Naive thymus-derived CD8-positive, alpha-beta T cell (primary cell): ENCODE measurements at places on chromosomes 16 and 17.

DNA sequence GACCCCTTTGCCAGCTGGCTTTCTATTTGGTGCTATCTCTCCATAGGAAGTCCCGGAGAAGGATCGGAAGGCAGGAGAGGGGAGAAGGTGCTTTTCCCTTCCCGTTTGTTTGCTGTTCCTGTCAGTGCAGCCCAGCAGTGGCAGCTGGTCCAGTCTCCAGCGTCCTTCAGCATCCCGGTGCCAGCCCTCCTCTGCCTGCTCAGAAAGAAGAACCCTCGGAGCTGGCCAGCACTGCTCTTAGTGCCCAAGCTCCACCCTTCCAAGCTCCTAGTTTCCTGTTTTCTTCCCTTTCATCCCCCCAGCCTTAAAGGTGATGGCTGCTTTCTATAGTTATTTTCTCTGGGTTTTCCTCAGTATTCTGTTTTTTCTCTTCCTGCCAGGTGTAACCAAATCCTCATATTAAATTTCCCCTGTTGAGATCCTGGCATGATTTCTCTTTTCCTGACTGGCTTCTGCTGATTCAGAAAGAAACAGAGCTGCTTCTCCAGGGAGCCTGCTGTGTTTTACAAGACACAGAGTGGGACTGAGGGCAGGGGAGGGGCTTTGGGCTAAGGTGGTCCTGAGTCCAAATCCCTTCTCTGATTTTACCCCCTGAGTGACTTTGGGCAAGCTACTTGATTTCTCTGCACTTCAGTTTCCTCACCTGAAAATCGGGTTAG lies 186.8 kb downstream of the COPRS start:
- no peak for DNase-seq
- H3K27me3 ChIP-seq = peaks cover 40% of the 10 kb centered on the region
- H3K4me1 ChIP-seq = no peaks in the 10 kb centered on the region

GRCh38 chr16:5005916-5006315 lies 27.8 kb downstream of the NAGPA start:
- no peak overlapping the region for H3K4me3 ChIP-seq
- H3K4me1 ChIP-seq = no peaks in the 10 kb centered on the region

GRCh38 chr16:81796583-81797346 lies 17.7 kb downstream of the PLCG2 start:
- DNase-seq = no peak
- peaks cover 13% of the 10 kb centered on the region for H3K4me1 ChIP-seq
- H3K27me3 ChIP-seq = no peaks in the 10 kb centered on the region
- H3K36me3 ChIP-seq = no peaks in the 10 kb centered on the region

DNA sequence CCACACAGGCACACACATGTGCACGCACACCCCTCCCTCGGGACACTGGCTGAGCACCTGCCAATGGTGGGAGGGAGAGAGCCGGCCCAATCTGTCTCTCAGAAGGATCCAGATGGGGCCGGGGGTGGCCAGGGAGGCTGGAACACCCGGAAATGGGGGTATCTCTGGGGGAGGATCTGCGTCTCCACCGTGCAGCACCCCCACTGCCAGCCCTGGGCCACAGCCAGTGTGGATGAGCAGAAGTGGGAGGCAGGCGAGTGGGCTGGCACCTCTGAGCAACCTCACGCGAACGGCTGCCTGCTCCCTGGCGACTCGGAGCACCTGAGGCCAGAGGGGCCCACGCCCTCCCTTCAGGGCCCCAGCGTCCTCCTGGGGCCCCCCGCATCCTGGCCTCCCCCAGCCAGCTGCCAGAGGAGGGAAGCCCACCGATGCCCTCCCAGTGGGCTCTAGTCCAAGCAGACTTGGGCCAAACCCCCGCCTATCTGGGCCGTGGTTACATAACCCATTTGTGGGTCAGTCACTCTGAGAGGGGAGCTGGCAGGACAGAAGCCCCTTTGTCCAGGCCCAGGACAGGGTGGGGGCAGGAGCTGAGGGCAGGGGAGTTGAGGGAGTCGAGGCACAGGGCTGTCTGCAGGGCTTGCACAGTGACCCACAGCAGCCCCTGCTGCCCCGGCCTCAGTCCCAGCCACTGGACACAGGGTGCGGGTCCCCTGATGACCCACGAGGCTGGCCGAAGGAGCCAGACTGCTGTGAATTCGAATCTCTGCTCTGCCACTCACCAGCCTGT lies 5.6 kb downstream of the CASKIN1 start:
- H3K27me3 ChIP-seq = peaks cover 4% of the 10 kb centered on the region
- no peaks in the 10 kb centered on the region for H3K36me3 ChIP-seq
- no peak overlapping the region for H3K4me3 ChIP-seq
- no peak for DNase-seq
- peaks cover 5% of the 10 kb centered on the region for H3K4me1 ChIP-seq

- DNase-seq = no peak
Measured at GRCh38 chr16:80309178-80309577, 231.6 kb upstream of the DYNLRB2 start.

- DNase-seq = no peak
- no peaks in the 10 kb centered on the region for H3K27me3 ChIP-seq
- no peak overlapping the region for H3K4me3 ChIP-seq
- no peaks in the 10 kb centered on the region for H3K4me1 ChIP-seq
- no peak overlapping the region for H3K27ac ChIP-seq
Measured at GRCh38 chr17:74037320-74037719, 166.2 kb upstream of the RPL38 start.

DNA sequence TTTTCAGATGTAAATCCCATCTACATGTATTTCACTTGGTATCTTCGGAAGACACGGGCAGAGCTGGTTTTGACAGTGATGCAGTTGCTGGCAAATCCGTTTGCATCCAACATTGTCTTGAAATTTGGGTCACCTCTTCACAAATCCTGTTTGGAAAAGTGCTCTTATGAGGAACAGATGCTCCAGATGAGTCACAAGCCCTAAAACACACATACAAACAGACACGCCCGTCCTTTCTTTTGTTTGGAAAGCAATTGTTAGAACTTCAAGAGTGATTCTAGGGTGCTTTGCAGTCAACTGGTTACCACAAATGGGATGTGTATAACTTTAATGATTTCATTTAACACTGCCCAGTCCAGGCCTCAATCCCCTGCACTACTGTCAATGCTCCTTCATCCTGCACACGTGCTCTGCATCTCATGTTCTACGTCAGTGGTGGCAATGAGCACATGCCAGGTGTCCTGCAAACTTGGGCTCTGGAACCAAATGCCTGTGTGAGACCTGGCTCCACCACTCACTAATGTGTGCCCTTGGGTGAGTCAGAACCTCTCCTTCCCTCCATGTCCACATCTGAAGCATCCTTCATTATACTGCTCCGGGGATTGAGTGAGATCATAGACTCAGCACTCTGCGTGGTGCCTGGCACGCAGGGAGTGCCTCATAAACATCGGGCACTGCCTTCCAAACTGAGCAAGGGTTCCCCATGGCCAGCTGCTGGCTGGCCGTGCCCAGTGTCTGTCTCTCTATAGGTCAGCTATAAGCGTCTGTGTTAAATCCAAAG lies 19.3 kb upstream of the FOXF1 start:
- no peak overlapping the region for H3K4me3 ChIP-seq
- no peak overlapping the region for H3K27ac ChIP-seq
- no peaks in the 10 kb centered on the region for H3K4me1 ChIP-seq
- no peak for DNase-seq
- peaks cover 88% of the 10 kb centered on the region for H3K27me3 ChIP-seq
